Foreskin melanocyte (primary cell): ENCODE measurements at places on chromosomes 16 and 17.
A peak's percentile ranks its signal among the peaks of the same experiment; 100 is the strongest.

GRCh38 chr17:65023791-65024190, 32.7 kb downstream of the GNA13 start:
- no peak for DNase-seq

GRCh38 chr16:56812884-56813283, 52.1 kb upstream of the SLC12A3 start:
- no peak for DNase-seq

DNA sequence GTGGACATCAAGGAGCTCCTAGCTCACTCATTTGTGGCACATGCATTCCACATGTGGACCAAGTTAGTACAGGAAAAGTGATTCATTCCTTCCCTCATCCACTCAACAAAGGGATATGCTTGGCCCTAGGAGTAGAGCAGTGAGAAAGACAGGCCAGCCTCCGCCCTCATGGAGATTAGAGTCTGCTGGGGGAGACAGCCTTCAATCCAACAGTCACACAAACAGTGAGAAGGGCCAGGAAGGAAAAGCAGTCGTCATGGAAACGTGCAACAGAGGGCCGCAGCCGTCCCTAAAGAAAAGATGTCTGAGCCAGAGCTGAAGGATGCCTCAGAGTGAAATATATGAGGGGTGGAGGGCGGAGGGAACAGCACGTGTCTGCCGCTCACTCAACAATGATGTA, 109.9 kb downstream of the VPS53 start:
- no peak for DNase-seq

DNA sequence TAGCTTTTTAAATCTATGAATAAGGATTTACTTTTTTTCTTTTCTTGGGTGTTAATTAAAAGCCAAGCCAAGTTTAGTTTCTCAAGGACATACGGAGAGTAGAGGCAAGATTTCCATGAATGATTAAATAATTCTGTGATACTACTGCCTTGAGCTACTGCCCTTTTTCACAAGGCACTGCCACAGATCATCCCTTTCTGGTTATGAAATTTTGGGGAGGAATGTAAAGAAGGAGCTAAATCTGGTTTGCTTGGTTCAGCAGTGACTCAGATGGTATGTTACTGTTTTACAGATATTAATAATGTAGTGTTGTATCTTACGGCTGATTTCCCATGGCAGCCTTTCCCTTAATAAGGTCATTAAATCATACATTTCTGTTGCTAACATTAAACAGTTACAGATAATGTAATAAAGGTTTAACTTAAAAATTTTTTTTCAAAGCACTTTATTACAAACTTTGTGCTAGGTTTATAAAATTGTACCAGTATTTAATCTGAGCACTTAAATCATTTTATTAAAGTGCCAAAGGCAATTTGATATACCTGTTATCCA, 2.6 kb downstream of the WSB1 start:
- DNase-seq = peak; percentile 72

DNA sequence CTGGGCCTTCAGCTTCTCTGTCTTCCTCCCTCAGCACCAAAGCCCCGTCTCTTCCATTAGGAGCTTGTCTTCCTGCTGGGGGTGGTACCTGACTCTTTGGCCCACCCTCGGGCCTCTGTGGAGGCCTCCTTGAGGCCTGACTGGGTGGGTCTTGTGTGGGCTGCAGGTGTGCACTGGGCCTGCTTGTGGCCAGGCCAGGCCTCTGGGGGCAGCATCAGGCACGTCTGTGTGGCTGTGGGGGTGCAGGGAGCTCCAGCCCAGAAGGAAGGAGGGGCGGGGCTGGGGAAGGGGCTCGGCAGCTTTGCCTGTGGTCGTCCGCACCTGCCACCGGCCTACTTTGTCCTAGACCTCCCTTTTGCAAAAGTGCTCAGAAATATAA, 7.0 kb downstream of the PIGQ start:
- DNase-seq = no peak

DNA sequence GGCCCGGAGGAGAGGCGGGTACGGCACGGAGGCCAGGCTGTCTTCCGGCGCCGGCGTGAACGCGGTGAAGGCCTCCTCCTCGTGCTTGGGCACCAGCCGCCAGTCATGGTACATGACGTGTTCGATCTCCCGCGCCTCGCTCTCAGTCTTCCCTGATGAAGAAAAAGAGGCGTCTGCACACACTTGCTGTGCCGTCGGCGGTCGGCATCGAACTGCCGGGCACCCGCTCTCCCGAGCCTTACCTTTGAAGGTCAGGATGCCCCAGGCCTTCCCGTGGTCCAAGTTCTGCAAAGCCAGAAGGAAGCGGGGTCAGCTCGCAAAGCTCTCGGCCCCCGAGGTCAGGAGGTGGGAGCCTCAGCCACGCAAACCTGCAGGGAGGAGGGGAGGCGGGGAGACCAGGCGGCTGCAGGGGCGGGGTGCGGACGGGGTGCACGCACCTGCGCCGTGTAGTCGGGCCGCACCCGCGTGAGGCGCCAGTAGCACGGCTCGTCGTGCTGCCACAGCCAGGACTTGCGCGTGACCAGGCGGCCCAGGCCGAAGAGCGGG, at the start of gene EME2:
EME2 (plus strand) TSS at position 449 of the 546 bp plus-strand sequence. CDS start 418 bp downstream, outside the sequence.
- DNase-seq = peak; percentile 11

DNA sequence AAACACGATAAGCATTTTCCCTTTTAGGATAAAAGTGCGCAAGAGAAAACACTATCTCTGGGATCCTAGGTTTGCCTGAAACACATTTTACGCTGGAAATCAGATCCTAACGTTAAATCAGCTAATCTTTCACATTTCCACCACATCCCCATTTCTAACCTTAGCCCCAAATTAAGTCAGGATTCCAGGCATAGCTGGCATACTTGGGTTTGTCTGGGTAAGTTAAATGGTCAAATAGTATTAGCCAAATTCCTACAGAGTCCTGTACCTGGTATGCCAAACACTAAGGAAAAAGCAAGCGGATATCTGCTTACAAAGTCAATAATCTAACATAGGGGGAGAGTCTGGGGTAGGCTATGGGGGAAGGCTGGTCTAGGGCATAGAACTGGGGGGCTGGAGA, 557.4 kb upstream of the ZFHX3 start:
- no peak for DNase-seq

- peak; percentile 77 for DNase-seq
These were observed at the start of gene AXIN2 for GRCh38 chr17:65561452-65562205. Gene AXIN2, minus strand, starts transcription at chr17:65561648. Its CDS starts 3,028 bp downstream, at chr17:65558620.

DNA sequence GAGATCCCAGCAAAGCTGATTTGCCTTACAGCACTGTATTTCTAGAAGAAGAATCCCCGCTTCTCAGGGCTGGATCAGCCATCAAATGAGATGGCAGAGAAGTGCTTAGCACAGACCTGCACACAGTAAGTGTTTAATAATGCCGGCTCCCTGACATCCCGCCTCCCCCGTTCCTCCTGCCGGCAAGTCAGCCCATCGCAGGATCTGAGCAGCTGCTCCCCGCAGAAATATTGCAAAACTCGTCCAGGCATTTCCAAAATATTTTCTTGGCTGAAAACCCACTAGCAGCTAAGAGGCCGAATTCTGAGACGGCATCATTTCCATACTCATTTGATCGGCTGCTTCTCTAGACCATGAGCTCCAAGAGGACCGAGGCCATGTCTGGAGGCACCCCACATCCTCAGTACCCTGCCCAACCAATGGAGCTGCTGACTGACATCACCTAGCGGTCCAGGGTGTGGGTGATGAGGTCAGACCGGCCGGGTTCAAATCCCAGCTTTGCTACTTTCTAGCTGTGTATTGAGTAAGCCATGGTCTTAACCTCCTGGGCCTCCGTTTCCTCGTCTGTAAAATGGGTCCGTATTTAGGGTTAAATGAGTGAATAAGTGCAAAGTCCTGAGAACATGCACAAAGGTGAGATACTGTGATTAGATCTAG, 251.5 kb downstream of the KATNIP start:
- DNase-seq = no peak

DNA sequence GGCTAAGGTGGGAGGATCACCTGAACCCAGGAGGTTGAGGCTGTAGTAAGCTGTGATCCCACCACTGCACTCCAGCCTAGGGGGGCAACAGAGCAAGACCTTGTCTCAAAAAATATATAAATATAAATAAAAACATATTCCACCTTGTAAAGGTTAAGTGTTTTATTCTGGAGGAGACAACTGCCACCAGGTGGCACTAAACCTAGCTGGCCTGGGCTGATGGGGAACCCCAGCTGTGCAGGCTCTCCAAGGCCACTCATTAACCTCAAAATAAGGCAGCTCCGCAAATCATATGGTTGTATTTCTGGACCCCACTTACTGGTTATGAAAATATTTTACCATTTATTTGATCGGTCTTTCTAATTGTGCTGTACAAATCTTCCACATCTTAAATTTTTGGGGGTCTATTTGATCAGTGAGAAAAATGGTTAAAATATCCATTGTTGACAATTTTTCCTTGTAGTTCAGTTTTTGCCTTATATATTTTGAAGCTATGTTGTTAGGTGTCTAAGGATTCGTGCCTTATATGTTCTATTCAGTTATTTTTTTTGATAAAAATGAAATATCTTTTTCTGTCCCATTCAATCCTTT, 8.5 kb upstream of the ICAM2 start:
- no peak for DNase-seq

DNA sequence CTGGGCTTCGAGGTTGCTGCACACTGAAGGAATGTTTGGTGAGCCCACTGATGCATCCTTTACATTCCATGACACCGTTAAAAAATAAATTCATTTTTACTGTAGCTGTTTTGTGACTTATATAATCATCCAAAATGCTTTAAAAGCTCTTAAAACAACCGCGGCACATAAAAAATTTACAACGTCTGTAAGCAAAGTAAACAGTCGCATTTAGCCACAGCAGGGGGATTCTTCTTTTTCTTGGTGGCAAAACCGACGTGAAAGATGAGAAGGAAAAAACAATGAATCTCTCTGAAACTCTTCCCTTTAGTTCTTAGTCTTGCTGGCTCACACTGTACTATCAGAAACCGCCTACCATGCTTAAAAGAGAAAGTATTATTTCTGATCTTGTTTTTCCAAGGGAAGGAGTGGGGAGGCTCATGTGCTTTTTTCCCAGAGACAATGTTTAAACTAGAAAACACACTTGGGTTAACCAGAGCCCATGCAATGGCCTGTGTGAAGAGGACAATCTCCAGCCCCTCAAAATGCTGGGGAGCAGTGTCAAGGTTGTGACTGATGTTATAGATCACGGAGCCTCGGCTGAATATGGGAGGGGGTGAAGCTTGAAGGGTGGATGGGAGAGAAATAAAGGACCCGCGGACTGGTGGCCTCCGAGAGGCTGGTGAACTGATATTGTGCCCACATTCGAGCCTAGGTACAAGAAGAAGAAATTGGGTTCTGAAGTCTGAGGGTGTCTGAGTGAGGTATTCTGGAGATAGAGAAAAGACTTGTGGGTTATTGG, 91.1 kb downstream of the IRF8 start:
- DNase-seq = no peak

DNA sequence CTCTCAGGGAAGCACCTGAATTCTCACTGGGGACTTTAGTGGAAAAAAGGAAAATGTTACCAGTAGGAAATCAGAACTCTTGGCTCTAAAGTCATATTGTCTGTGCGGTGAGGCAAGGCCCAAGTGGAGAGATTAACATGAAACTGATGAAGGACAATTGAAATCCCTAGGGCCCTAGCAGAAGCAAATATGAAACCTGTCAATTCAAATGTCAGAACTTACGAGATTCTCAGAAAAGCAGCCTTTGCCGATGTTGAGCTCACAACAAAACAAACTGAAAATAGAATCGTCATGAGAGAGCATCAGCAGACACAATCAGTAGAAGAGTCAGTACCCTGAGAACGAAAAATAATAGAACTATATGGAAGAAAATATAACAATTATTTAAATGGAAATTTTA, 108.8 kb downstream of the ELAC2 start:
- DNase-seq = no peak

- DNase-seq = no peak
These were observed 35.0 kb upstream of the ZNF423 start for GRCh38 chr16:49890876-49891275.

- peak; percentile 23 for DNase-seq
These were observed 1.7 kb upstream of the ZNF423 start for GRCh38 chr16:49857423-49858181.

- no peak for DNase-seq
These were observed 60.4 kb downstream of the USP43 start for GRCh38 chr17:9705745-9706144.

GRCh38 chr17:28724500-28725165, 1.4 kb downstream of the TLCD1 start:
- DNase-seq = no peak

DNA sequence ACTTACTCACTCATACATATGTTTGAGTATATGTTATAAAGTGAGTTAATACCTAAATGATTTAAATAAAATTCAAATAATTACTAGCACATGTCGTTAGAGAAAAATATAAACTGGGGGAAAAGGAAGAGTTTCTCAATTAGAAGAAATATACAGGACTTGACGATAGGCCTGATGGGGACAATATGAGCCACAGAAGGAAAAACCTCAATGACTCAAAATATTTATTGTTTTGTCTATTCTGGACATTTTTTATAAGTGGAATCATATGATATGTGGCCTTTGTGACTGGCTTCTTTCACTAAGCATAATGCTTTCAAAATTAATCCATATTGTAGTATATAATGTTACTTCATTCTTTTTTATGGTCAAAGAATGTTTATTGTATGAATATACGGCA, 339.2 kb upstream of the PMFBP1 start:
- no peak for DNase-seq

DNA sequence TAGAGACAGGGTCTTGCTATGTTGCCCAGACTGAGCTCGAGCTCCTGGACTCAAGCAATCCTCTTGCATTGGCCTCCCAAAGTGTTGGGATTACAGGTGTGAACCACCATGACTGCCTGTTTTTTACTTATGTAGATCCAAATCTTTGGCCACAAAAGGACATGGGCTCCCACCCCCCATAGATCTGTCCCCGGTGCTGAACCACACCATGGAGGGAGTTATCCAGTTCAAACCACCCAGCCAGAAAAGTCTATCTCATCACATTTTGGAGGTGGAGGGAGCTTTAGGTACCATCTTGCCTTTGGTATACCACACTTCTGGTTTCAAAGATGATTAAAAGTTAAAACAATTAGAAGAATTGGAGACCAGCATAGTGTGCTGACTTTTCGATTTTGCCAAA, 26.2 kb downstream of the SHISA9 start:
- no peak for DNase-seq

- no peak for DNase-seq
These were observed 115.9 kb downstream of the DYNLRB2 start for GRCh38 chr16:80656711-80657150.

DNA sequence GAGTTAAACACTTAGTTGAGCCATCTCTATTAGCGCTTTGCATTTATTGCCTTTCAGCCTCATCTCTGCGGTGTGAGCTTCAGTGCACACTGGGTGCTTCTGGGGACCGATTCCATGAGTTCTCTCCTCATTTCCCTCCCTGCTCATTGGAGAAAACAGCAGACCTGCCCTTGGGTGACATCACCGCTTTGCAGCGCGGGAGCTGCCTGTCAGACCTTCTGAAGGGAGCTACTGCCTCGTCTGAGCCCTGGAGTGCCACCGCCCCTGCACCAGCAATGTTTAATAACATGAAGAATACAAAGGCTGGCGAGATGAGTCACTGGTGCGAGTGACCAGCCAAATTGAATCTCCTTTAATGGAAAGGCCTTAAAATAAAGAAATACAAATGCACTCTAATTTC, 30.2 kb upstream of the CPPED1 start:
- no peak for DNase-seq

DNA sequence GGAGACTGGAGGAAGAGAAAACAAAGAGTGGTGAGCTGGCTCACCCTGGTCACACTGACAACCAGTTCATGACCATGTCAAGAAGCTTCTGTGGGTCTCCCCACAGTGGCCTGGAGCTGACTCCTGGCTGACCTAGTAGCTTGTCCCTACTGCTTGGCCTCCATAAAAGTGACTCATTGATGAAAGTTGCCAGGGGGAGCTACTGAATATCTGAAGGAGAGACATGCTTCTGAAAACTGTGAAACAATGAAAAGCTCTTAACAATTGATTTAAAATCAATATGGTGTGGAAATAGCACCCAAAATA, 22.0 kb downstream of the SMPD3 start:
- DNase-seq = no peak

GRCh38 chr16:11215935-11216556, 40.0 kb downstream of the SOCS1 start:
- DNase-seq = peak; percentile 5
